ENCODE measurements at places on chromosomes 13 and 19.
A peak's percentile ranks its signal among the peaks of the same experiment; 100 is the strongest.

- DNase-seq, result no peak
These were observed 6.1 kb upstream of the ECH1 start for GRCh38 chr19:38837656-38838121.

DNA sequence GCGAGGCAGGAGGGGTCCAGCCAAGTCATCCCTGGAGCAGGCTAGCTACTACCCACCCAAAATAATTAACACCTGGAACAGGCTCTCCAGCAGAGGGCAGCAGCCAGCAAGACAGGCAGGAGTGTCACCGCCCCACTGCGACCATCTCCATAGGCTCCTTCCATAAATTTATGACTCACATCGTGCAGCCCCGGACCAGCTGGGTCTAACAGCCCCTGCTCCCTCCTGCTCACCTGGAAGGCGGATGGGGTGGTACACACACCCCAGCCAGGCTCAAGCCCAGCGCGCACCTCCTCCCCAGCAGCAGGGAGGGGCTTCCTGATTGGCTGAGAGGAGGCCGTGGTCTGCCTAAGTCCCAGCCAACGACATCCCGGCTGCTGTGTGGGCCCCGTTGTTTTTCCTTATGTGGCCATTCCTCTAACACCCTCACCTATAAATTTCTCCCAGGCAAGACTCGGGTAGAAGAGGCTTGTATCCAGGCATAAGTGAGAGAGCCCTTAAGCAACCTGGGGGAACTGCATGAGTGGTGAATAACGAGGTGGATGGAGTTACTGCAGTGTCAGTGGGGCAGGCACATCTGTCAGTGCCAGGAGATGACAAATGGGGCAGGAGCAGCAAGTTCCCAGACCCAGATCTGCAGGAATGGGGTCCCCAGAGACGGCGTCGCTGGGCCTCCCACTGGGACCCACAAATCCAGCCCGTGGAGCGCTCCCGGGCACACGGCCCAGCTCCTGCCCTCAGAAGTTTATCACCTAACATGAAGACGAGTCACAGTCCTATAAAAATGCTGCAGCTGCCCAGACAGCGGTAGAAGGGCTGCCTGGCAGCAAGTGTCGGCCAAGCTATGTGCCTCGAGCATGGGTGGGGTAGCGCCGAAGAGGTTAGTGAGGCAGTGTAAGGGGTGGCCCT is 43.1 kb downstream of the CEBPG start:
- DNase-seq, result peak; percentile 49

DNA sequence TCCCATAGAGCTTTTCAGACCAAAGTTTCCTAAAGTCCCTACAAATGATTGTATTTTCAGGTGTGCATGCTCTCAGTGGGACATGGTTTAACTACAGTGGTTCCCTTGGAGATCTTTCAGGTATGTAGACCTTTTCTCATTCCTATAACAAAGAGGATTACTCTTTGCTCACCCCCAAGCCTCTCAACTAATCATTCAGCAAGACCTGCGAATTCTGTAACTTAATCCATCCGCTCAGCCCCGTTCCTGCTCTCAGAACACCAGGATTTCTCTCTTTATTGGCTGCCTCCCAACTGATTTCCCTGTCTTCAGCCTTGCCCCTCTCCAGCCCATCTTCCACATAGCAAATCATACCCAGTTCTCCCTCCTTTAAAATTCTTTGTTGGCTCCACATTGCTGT is 253.6 kb downstream of the MTUS2 start:
- no peak for DNase-seq

DNA sequence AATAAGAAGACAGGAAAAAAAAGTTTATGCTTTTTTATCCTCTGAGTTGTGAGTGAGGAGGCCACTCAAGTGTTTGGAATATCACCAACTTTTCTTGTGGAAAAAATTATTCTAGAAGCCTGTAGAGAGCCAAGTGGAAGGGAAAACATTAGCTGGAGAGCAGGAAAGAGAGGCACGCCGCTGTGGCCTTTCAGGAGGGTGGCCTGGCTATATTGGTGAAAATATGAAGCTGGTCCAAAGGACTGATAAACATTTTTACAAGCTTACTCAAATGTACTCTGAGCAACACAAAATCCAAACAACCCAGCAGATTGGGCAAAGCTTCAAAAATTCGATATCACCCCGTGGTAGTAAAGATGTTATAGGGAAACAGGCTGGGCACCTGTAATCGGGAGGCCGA is 2.3 kb upstream of the EIF3G start:
- no peak for DNase-seq
